ENCODE measurements at places on chromosomes 11 and 22.

- peak; percentile 62 for DNase-seq
These were observed at the start of gene YPEL4 for GRCh38 chr11:57649826-57650738. YPEL4 (minus strand) TSS chr11:57649912; CDS start chr11:57647107, 2,805 bp downstream.

DNA sequence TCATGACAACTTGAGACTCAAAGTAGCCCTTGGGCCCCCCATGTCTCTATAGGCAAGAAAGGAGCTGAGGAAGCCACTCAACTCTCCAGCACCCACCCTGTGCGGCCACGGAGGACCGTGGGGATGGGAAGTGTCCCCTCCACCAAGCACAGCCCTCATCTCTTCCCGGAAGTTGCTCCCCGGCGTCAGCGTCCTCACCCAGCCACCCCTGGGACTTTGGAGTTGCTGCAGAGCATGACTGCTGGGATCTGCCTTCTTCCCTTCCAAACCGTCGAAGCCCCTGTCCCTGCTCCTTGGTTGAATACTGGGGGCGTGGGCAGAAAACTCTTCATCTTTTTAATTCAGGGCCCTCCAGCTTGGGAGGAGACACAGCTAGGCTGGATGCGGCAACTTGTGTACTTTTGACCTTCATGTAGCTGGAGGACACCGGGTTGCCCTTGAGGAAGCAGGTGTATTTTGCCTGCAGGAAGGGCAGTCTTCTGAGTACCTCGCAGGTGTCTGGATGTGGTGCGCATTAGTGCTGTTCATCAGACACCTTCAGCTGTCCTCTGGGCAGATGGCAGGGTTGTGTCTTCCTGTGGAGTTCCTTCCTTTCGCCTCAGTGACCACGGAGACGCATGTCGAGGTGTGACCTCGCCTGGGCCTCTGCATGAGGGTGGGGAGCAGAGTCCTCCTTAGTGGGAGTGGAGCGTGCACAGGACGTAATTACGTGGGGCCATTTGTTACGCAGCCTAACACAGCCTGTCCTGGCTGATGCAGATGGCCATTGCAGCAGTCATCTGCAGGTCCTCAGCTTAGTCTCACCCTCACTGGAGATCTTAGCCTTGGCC lies 12.2 kb upstream of the IFITM3 start:
- no peak for DNase-seq

GRCh38 chr11:86559311-86559945 lies 113.0 kb downstream of the ME3 start:
- no peak for DNase-seq

GRCh38 chr11:5809905-5810795 lies 1.4 kb downstream of the OR52N2 start:
- DNase-seq: no peak

DNA sequence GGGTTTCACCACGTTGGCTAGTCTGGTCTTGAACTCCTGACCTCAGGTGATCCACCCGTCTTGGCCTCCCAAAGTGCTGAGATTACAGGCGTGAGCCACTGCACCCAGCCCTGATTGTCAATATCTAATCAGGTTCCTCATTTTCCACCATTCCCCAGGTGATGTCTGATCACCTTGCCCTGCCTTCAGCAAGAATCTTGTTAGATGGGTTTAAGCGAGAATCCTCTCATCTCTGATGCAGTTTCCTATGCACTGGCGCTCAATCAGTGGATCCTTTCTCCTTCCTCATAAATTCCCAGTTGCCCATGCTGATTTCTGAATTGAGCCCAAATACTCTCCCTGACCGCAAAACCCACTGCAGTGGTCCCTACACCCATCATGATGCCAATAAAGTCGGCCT lies 664 bp upstream of the ZC3H7B start:
- DNase-seq: no peak

- no peak for DNase-seq
These were observed 10.8 kb upstream of the TPP1 start for GRCh38 chr11:6629892-6630631.

GRCh38 chr22:27750584-27751265 lies 50.8 kb downstream of the MN1 start:
- DNase-seq: no peak

DNA sequence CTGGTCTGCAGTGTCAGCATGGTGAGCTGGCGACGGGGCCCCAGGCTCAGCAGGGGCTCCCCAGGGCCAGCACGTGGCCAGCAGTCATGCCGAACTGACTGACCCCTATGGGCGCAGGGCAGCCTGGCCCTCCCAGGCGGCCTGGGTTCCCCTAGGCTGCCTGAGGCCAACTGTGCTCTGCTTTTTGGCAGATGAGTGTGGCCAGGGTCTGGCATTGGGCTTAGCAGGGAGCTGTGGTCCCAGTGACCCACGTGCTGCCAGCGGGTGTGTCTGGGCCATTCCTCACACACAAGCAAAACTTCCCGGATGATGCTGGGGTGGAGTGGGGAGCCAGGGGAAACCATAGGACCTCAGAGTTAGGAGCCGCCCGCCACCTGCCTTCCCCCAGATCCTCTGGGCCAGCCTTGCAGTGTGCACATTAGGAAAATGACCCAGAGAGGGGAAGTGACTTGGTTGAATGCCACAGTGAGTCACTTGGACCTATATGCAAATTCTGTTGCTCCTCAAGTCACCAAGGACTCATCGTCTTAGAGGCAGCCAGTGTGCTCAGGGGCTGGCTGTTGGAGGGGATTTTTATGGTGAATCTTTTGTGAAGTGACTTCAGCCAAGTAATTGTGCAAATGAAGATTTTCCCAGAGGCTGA lies 6.5 kb downstream of the ADORA2A start:
- DNase-seq: no peak

DNA sequence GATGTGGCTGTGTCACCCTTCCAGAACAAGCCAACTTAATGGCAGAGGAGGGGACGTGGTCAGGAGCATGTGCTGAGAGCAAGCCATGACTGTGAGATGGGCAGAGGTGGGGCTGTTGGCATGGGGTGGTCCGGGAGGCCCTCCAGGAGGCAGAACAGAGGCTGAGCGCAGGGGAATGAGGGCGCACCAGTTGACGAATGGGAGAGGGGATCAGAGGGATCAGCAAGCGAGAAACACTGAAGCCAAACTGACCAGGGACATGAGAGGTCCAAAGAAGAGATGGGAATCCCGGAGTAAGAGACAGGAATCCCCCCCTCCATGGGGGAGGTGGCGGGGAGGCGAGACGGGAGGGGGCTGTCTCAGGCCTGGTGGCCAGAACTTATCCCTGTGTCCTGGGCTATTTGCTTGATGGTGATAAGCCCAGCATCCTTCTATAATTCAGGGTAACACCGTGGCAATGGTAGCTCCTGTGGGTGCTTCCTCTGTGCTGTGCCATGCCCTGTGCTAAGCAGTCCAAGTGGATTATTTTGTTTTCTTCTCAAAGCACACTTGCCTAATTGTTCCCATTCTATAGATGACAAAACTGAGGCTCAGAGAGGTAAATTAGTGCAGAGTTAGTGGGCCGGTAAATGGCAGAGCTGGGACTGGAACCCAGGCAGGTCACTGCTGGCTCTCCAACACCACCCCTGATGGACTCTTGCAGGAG lies 83.4 kb upstream of the SHISAL1 start:
- DNase-seq: no peak

DNA sequence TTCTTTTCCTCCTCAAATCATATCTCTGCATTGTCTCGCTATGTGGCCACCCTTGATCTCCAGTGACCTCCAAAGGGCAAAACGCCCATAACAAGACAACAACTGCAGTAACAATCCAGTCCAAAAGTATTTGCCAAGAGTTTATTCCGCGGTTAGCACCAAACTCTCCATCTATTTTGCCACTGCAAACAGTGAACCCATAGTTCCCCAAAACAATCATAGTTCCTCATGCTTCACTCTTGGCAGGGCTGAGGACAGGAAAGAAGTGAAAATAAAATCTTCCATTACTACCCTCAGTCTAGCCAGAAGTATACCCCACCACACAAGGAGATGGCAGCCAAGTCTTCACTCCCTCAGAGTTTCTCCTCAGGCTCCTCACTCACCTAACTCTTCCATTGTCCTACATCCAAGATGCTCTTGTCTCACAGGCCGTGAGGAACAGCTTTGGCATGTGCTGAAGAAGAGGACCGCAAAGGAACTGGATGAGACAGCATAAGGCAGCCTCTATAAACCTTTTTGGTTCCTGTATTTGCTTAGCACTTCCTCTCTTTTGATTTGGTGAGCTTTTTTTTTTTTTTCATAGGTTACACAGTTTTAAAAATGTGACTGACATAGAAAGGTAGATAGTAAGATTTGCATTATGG lies at the start of gene LPXN:
Gene LPXN (minus strand): TSS at position 480 of the 644 bp plus-strand sequence. CDS start 84 bp downstream, at position 396.
- peak; percentile 45 for DNase-seq

DNA sequence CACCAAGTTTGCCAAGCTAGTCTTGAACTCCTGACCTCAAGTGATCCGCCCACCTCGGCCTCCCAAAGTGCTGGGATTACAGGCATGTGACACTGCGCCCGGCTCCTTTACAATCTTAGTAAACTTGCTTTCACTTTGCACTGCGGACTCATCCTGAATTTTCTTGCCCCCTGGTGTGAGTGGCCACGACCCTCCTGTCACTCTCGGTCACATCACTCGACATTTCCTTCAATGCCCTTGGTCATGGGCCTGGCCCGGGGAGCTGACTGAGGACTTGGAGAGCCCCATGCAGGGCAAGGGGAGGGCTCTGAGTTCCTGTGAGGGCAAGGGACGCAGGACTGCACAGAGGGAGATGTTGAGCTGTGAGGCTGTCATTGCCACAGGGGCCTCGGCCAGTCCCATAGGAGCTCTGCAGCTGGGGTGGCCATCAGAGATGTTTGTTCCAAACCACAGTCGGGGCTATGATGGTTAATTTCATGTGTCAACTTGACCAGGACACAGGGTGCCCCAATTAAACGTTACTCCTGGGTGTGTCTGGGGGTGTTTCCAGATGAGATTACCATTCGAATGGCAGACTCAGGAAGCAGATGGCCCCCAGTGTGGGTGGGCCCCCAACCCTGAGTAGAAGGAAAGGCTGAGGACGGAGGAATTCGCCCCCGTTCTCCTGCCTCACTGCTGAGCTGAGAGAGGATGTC lies 21.2 kb downstream of the A4GALT start:
- no peak for DNase-seq

GRCh38 chr11:43518408-43519160 lies 159.9 kb downstream of the TTC17 start:
- DNase-seq: no peak

DNA sequence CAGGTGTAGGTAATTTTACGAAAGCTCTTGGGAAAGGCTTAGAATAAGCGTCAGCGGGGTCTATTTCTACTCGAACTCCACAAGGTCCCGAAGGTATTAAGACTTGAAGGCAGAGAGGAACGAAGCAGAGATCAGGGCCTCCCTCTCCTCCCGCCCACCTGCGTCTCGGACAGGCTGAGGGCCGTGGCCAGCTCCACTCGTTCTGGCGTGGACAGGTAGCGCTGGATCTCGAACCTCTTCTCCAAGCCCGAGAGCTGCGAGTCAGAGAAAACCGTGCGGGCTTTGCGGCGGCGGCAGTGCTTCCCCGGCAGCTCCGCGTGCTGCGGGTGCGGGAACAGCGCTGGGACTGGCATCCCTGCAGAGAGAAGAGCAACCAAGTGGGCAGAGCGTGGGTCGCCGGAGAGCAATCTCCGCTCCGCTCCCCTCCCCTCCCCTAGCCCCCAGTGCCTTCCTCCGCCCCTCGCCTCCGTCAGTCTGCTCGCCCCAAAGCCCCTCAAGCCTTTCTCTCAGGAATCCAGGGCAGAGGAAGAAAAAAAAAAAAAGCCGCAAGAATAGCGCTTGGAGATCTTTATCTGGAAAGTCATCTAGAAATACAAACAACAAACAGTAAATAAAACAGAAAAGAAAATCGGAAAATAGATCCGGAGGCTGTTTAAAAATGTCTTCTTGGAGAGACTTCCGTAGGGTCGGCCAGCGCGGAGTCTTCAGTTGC lies 2.4 kb downstream of the BSX start:
- no peak for DNase-seq

DNA sequence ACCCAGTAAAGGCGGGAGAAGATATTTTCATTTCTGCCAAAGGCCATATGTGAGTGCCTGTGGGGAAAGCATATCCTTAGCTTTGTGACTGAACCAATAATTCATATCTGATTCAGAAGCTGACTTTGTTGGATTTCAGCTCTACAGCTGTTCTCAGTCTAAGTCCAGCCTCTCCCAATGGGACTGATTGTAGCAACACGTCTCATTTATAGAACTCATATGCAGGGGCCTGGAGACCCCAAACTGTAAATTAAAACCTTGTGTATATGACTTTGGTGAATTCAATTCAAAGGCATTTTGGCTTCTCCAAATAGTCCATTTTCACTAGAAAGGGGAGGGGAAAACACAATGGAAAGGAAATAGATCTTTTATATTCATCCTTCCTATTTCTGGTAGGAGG lies 250.4 kb upstream of the SORL1-AS1 start:
- DNase-seq: no peak

- no peak for DNase-seq
These were observed 86.3 kb upstream of the CRYBB3 start for GRCh38 chr22:25113316-25113721.

- DNase-seq: no peak
These were observed 4.6 kb upstream of the PGGHG start for GRCh38 chr11:284105-285020.

DNA sequence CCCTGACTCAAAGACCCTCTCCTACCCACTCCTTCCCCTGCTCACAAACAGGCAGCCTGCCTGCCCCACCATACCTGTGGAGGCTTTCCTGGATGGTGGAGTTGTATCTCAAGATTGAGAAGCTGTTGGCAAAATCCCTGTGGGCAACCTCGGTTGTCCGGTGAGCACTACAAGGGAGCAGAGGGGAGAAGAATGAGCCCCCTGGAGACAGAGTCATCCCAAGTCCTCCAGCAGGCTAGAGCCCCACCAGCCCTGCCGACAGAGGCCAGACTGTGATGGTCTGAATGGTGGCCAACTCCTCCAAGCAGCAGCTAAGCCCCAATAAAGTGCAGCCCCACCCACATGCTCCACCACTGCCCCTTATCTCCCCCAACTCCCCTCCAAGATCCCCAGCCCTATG lies 17.5 kb downstream of the TMPRSS13 start:
- no peak for DNase-seq

- DNase-seq: no peak
These were observed 113.1 kb downstream of the ARHGAP42 start for GRCh38 chr11:100800202-100800601.

GRCh38 chr22:21927174-21927823 lies 25.3 kb downstream of the PPM1F start:
- DNase-seq: no peak
